ENCODE measurements at places on chromosomes 4 and X. TPM values are rescaled to one million over a fixed set of nuclear protein-coding genes. Genes with fewer than 3 reads are reported as not detected.

ZFYVE28 gene
- total RNA-seq: 0.93 TPM

FGA gene
- not detected for total RNA-seq

FOXR2 gene
- total RNA-seq: not detected

EGF gene
- total RNA-seq: 6.2 TPM

HS6ST2 gene
- 36.8 TPM for total RNA-seq

DNAAF6 gene
- not detected for total RNA-seq

SPANXB1 gene
- not detected for total RNA-seq

TMSB15C gene
- 20.6 TPM for total RNA-seq

GPM6B gene
- total RNA-seq: 49.6 TPM

ABCE1 gene
- 99.2 TPM for total RNA-seq

GASK1B gene
- total RNA-seq: not detected

TRIM60 gene
- not detected for total RNA-seq

NSG1 gene
- 17.9 TPM for total RNA-seq

PAK3 gene
- 12.5 TPM for total RNA-seq

NSUN7 gene
- 37.4 TPM for total RNA-seq

GPRIN3 gene
- total RNA-seq: 0.15 TPM

RGN gene
- total RNA-seq: 0.92 TPM

CFP gene
- total RNA-seq: 0.06 TPM
